Jurkat, Clone E6-1 (cell line): ENCODE measurements at places on chromosomes 2 and 18.

DNA sequence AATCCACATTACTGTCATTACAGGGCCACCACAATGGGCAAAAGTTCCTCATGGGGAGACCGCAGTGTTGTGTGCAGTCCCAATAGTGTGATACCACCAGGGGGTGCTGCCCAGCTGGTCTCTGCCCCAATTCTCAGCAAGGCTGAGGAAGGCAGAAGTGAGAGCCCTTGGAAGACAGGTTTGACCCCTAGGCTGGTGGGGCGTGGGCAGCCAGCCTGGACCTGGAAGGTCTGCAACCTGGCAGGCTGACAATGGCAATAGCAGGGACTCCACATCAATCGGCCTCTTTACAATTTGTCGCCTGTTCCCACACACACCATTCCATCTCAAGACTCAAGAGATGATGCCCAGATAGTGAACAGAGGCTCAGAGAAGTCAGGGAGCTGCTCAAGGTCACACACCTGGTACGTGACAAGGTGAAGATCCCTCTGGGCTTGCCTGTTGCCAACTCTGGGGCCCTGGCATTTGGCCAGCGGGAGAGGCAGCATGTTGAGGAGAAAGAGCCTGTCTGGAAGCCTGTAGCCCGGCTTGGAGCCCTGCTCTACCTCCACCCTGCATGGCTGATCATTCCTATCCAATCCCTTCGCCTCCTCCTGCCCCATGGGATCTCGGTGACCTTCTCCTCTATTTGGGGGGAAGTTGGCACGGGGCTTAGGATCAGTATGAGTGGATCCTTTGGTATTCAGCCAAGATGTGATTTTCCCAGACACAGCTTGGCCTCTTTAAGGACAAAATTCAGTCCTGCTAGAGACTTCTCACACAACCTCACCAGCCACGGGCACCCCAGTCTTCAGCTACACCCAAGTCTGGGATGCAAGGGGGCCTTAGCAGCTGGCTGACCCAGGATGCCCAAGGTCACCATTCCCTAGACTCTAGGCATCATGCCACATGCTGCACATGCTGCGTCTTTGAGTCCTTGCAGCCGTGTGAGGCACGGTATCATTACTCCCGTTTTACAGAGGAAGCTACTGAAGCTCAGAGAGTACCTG, 2.9 kb upstream of the ATOH8 start:
- no peak for DNase-seq

GRCh38 chr18:36843784-36844183, 14.9 kb downstream of the KIAA1328 start:
- no peak for DNase-seq

GRCh38 chr2:76760367-76760704, 761.8 kb downstream of the LRRTM4 start:
- DNase-seq: no peak

- no peak for DNase-seq
Observed at GRCh38 chr2:138187221-138187620, 222.9 kb downstream of the HNMT start.

DNA sequence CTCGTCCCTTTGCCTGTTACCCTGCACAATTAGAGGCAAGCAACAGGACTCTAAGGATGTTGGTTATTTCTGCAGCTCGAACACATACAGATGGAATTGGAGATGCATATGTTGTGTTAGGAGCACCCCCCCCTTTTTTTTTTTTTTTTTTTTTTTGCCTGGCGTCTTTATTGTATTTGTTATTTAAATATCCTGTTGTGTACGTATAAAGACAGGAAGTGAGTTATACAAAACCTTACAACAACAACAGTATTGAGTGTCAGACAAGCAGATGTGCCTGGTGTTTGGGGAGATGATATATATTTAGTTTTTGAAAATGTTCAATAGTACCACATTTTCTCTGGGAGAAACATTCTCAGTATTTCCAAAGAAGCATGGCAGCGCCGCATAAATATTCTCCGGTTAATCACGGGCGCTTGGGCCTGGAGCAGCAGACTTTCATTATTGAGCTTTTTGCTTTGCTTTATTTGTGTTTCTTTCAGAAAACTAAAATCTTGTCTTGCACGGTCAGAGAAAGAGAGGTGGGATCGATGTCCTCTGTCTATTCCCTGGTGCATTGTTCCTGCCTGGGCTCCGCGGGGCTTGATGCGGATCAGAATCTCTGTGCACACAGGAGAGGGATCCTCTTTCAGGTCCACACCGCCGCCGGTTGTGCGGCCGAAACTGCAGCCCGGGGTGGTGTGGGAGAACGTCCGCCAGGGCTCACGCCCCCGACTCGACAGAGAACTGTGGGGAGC, 23.2 kb upstream of the ZNF516 start:
- DNase-seq: no peak

DNA sequence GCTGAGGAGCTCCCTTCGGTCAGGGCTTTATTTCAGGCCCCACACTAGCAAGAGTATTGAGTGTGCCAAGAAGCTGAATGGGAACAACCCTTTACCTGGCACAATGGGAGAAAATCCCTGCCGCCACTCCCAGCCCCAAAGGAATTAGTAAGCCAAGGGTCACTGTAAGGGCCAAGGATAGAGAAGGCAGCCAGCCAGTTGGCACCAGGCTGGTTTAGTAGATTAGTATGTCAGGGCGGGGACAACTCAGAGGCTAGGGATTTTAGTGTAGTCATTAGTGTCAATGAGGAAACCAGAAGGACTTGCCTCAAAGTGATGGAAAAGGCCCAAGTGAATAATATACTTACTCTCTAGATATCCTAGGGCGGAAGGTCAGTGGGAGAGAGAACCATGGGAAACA, 34.9 kb upstream of the CYP26B1 start:
- DNase-seq: no peak

- DNase-seq: no peak
Observed at GRCh38 chr18:48639772-48640432, 101.1 kb downstream of the CTIF start.

GRCh38 chr2:238256594-238257104, 16.8 kb upstream of the HES6 start:
- DNase-seq: peak; percentile 82

- DNase-seq: no peak
Observed at GRCh38 chr2:104404526-104404925, 449.4 kb upstream of the POU3F3 start.

DNA sequence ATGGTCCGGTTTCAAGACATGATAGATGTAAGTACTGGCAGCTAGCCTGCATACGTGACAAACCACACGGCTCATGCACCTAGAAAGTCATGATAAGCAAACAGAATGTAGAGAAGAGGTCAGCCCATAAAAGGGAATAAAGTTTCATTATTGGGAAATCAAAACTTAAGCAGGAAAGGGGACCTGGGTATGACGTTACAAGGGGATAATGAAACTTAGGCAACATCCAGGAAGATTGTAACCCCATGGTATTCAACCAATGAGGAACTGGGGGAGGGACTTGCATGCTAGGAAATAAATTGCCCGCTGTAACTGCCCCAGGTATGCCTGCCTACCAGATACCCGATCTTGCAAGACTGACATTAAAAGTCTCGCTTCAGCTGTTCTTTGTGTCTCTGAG, 1679.0 kb downstream of the SUCLG1 start:
- DNase-seq: no peak

GRCh38 chr2:200218645-200219044, 87.8 kb upstream of the SPATS2L start:
- DNase-seq: no peak

GRCh38 chr2:223294756-223295155, 242.8 kb downstream of the KCNE4 start:
- no peak for DNase-seq

- no peak for DNase-seq
Observed at GRCh38 chr2:20357638-20358389, 7.2 kb upstream of the PUM2 start.

- no peak for DNase-seq
Observed at GRCh38 chr2:121475811-121476571, 54.7 kb upstream of the RNU4ATAC start.

GRCh38 chr2:210177769-210178168, 6.6 kb upstream of the KANSL1L start:
- peak; percentile 59 for DNase-seq

GRCh38 chr2:231780123-231780908, 766 bp downstream of the PDE6D start:
- no peak for DNase-seq

- DNase-seq: no peak
Observed at GRCh38 chr2:159996792-159997546, 65.4 kb downstream of the PLA2R1 start.

- no peak for DNase-seq
Observed at GRCh38 chr18:3500016-3500415, 50.0 kb downstream of the TGIF1 start.

GRCh38 chr2:240513549-240514287, 44.1 kb downstream of the ANKMY1 start:
- DNase-seq: peak; percentile 54

DNA sequence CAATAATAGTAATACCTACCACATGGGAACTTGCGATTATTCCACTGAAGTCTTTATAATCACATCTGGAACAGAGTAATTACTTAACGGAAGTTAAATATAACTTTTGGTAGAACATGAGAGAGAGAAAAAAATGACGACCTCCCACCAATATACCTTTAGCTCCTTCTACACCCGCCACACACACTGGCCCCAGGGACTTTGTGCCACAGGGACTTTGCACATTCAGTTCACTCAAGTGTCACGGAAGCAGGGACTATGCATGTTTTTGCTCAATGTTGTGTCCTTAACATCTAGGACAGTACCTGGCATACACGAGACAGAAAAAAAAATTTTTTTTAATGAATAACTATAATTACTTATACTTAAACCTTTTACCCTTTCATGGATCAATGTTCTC, 4.0 kb downstream of the GPR155 start:
- DNase-seq: no peak

DNA sequence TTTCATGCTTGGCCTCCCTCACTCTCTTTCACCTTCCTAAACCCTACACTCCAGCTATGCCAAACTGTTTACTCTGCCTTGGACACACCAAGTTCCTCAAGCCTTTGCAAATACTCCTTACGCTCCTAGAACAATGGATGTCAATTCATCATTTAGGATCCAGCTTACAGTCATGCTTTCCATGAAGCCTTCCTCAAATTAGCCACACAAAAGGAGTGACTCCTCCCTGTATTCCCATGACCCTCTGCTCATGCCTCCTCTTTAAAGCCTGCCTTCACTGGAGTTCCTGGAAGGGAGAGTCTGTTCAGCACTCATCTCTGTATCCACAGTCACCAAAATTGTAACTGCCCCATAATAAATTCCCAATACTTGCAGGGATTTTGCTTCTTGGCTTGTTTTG, 721 bp upstream of the EHD3 start:
- no peak for DNase-seq

DNA sequence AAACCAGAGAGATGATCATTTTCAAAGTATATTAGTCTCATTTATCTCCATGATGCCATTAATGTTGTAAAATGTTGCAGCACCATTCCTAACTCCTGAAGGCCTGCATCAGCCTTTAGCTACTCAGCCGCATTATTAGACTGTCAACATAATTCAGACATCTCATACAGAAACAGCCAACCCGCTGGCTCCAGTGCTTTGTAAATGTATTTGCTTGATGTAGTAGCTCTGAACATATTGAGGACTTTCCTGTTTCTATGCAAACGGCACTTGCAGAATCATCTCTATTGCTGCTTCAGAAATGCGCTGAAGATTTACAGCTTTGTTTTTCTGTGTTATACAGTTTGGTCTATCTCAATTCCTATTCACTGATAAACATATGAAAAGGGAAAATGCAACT, 372.2 kb downstream of the DSEL start:
- DNase-seq: no peak

- DNase-seq: no peak
Observed at GRCh38 chr2:150909090-150909489, 352.6 kb downstream of the RBM43 start.

DNA sequence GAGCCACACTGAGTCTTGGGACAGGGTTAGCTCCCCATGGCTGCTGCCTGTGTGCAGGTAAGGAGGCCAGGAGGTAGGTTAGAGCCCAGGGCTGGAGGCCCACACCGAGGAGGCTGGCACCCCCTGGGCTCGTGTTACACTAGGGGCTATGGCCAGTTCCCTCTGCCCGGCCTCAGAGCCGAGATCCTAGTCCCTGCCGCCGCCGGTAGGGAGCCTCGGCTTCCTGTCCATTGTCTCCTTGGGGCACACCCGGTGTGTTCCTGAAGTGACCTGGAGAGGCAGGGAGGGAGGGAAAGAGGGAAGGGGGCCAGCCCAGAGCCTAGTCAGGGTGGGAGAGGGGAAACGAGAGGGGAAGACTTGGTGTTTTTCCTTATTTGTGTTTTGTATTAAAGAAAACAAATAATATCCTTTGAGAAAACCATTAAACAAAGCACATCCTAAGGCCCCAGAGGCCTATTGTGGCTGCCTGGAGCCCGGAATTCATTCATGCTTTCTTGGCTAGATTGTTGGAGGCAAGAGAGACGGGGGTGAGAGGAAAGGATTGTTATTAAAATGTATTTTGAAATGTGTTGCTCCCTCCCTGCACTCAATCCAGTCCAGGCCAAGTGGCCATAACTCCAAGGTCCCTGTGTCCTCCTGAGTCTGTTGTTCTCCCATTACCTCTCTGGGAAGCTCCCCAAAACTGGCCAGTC, 170.7 kb downstream of the CTIF start:
- DNase-seq: no peak

- no peak for DNase-seq
Observed at GRCh38 chr2:234976479-234977227, 24.8 kb downstream of the SH3BP4 start.
